ENCODE measurements at places on chromosomes 13 and 19.

DNA sequence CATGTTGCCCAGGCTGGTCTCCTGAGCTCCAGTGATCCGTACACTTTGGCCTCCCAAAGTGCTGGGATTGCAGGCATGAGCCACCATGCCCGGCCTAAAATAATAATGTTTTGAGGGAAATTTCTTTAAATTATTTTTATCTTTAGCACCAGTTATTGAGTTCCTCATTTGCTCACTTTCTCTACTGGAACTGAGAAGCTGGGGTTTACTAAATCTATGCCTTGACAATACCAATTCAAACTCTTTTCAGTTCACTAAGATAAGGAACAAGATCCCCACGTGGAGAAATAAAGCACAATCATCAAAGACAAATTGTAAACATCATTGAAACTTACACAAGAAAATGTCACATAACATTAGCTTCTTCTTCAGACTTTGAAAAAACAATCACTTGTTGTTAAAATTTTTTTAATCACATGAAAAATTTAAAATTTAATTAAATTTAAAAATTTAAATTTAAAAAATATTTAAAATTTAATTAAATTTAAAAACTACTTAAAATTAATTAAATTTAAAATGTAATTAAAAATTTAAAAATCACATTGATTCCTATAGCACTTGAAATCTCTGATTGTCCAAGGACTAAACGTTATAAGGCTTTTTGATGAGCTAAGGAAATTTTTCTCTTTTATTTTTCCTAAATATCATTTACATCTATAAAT, 25.2 kb upstream of the XPO4 start:
- DNase-seq, result no peak

DNA sequence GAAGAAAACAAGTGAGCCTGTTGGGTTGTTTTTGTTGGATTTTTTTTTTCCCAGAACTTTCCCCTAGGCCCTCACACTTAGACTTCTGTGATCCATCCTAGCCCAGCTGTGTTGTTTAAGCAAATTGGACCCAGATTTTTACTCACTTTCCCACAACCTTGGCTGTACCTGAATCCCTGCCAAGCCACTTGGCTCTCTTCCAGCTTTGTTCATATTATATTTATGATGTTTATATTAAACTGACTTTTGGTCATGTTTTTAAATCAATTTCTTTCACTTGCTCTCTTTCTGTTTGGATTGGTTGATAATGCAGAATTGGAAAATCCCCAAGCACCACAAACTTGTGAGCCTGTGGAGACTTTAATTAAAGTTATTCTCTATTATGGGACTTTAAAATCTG, 16.6 kb downstream of the OLFM4 start:
- no peak for DNase-seq

- peak; percentile 48 for DNase-seq
Measured at GRCh38 chr19:10111405-10111811, at the start of gene P2RY11. Gene P2RY11 (plus strand): TSS chr19:10111693. CDS start chr19:10111722, 29 bp downstream.

DNA sequence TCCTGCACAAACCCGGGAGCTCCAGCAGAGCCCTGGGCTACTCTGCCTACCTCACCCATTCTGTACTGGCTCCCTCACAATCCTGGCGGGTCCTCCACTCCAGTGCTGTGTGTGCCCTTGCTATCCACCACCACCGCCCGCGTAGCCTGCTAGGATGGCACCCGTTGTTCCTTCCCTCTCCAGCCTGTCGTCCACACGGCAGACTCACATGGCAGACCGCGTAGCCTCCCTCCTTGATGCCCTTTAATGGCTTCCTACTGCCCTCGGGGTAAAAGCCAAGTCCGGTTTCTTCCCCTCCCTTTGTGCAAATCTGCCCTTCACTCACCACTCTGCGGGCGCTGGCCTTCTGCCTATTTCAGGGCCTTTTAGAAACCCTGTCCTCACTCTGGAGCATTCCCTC, 106.6 kb downstream of the RAB20 start:
- no peak for DNase-seq

DNA sequence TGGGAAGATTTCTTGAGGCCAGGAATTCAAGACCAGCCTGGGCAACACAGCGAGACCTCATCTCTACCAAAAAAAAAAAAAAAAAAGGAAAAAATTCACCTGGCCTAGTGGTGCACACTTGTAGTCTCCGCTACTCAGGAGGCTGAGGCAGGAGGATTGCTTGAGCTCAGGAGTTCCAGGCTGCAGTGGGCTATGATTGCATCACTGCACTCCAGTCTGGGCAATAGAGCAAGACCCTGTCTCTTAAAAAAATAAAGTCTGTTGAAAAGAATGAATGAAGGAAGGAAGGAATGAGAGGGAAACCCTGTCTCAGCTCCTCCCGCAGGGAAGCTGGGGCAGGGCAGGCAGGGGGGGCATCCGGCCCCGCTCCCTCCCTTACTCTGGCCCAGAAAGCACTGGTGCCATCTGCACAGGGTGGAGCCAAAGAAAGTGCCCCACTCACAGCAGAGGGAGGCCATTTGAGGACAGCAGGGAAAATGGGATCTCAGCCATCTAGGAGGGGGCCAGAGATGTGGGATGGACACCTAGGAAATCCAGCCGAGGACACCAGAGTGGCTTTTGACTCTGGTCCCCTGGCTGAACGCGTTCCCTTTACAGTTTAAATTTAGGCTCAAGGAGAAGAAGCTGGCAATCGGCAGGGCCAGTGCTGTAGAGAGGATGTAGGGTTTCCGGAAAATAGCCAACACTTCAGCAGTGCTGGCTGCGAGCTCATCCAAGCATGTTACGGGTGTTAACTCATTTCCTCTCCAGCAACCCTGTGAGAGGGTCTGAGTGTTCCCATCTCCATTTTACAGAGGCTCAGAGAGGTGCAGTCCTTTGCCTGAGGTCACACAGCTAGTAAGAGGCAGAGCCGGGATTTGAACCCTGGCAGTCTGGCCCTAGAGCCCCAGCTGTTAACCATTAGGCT, 3.6 kb upstream of the HPN start:
- DNase-seq, result no peak

DNA sequence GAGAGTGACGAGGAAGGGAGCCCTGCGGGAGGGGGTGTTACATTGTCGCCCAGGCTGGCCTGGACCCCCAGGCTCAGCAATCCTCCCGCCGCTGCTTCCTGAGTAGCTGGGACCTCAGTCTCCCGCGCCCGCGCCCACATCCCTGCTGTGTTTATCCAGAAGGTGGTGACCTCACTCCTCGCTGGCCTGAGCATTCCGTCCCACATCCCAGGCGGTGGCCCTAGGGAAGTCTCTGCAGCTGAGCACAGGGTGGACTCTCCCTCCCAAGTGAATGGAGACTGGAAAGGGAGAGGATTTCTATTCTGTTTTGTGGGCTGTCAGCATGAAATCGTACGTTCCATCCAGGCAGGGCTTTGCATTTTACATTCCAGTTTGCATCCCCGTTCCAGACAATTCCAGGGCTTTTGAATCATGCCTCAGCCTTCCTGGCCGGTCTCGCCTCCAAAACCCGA, 401 bp upstream of the ZNF765 start:
- DNase-seq, result peak; percentile 65

All from H7 (cell line).